ENCODE measurements at places on chromosomes 4 and X.

GRCh38 chr4:52962721-52963120, 100.6 kb downstream of the RASL11B start:
- no peak for DNase-seq

DNA sequence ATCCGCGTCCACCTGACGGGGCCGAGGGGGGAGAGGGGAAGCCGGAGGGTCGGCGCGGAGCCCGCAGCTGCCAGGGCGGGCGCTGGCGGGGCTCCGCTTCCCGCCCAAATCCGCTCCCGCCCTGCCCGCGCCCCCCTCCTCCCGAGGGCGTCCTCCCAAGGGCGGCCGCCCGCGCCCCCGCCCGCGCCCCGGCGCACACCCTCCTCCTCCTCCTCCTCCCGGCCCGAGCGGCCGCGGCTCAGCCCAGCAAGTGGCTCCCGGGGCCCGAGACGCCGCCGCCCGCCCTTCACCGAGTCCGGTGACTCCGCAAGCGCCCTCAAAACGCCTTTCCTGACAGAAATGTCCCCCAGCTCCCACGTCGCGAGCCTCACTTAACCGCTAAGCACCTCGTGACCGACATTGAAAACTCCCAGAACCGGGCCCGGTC, 487 bp downstream of the HMGB2 start:
- DNase-seq = peak; percentile 11

DNA sequence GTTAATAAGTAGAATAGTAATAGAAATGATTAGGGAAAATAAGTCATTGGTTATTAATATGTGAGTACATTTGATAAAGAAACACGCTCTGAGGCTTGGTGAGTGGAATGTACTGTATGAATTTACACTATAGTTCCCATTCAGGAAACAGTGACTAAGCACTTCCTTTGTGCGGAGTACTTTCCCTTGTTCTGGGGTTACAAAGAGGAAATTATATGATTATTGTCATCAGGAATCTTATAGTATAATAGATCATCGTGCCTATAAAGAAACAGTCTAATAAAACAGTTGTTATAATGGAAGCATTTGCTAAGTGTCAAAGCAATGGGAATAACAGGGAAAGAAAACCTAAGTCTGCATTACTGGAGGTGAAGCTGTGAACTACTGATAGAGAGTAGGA, 138.0 kb downstream of the RPA4 start:
- no peak for DNase-seq

GRCh38 chrX:15815779-15816437, 25.6 kb downstream of the ZRSR2 start:
- no peak for DNase-seq

DNA sequence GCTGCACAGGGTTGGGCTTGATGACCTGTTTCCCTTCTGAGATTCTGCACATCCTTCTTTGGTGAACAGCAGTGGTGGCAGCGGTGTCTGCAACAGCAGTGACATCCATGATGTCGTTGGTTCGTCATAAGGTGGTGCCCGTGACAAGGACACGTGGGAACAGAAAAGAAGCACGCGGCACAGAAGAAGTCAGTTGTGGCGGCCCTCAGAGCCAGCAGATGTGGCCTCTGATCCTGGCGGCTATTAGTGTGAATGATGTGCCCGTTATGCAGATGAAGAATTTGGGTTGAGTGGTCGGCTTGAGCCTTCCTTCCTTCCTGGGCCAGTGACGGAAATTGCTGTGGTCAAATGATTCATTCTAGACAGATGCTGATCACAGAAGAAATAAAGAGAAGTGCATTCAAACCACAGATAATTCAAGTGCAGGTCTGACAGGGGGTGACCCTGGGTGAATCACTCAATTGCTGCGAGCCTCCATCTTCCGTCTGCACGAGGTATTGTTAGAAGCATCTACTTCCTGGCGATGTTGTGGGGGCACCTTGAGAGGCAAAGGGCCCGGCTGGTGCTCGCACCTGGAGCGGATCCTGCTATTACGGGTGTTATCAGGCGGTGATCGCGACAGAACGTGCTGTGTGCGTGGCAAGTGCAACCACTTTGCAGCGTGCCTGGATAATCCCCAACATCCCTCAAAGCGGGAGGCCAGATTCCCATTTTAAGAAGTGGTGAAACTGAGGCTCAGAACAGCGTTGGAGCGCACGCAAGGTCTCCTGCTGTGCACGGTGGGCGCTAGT, 215.2 kb upstream of the PSAPL1 start:
- peak; percentile 7 for DNase-seq

- DNase-seq = no peak
These were observed 6.7 kb downstream of the SMAD1 start for GRCh38 chr4:145488310-145488709.

All from stimulated activated CD4-positive, alpha-beta T cell treated with anti-CD3 and anti-CD28 coated beads, Interleukin-15, amount 100 ng/mL, for 1 hour (primary cell).